ENCODE measurements at places on chromosomes 2 and 18. TPM values are rescaled to one million over a fixed set of nuclear protein-coding genes. Genes with fewer than 3 reads are reported as not detected.

The TCF23 gene
- total RNA-seq: not detected

The NAT8 gene
- total RNA-seq: not detected

The DOCK10 gene
- 46.7 TPM for total RNA-seq

The CNDP1 gene
- not detected for total RNA-seq

The ST6GAL2 gene
- 19.4 TPM for total RNA-seq

The SATB2 gene
- 2.9 TPM for total RNA-seq

The MAPK4 gene
- total RNA-seq: 0.16 TPM

The KRTCAP3 gene
- total RNA-seq: 0.71 TPM

The SCN1A gene
- total RNA-seq: not detected

The MDH1B gene
- 1.6 TPM for total RNA-seq

The THSD7B gene
- total RNA-seq: not detected

The LGALSL gene
- total RNA-seq: 11.2 TPM

The STARD6 gene
- not detected for total RNA-seq

The HOXD4 gene
- total RNA-seq: 0.47 TPM

The LYPD6 gene
- total RNA-seq: not detected

The SALL3 gene
- not detected for total RNA-seq

The CDH20 gene
- not detected for total RNA-seq
